ENCODE measurements at places on chromosomes 1 and 21.

GRCh38 chr1:232105561-232105960 lies 479.0 kb downstream of the DISC1 start:
- DNase-seq, result no peak

DNA sequence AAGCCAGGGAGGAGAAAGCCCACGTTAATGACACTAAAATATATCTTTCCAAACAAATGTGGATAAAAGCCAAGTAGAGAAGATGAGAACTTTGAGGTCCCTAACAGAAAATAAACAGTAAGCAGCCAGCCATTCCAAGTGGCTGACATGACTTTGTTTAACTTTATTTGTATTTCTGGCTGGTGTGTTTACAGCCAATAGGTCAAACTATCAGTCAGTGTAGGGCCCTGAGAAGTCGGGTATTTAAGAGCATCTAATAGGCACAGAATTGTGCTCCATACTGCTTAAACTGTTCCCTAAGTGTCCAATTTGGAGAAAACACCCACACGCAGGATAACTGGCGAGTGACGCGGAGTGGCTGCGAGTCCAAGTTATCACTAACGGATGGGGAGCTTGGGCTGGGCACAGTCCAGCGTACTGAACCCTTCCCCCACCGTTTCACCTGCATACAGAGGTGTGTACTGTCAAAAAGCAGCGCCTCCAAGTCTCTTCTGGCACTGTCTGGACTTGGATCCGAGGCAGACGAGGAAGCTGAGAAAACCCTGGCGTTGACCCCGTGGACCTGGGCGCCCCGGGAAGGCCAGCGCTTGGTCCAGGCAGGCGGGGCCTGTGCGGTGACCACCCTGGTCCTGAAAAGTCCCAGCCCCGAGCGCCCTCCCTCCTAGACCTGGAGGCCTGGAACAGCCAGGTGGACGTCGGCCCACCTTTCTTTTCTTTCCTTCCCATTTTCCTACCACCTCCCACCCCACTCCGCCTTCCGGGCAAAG lies 662 bp upstream of the LGALS8 start:
- DNase-seq, result no peak

DNA sequence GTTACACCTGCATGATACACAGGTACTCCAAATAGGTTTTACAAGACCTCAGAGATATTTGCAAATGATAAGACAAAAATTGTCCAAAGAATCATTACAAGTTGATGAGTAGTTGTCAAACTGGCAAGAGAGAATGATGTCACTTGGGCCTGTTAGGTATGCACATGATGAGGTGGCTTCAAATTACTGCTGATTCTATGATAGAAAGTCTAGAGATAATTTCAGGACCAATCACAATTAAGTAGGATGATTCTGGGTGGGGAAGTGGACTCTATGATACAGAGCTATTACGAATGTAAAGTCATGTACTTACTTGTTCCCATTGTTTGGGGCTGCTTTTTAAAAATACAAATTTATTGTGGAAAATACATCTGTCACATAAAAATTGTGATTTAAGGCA lies 5.2 kb upstream of the SPRR1B start:
- DNase-seq, result no peak

DNA sequence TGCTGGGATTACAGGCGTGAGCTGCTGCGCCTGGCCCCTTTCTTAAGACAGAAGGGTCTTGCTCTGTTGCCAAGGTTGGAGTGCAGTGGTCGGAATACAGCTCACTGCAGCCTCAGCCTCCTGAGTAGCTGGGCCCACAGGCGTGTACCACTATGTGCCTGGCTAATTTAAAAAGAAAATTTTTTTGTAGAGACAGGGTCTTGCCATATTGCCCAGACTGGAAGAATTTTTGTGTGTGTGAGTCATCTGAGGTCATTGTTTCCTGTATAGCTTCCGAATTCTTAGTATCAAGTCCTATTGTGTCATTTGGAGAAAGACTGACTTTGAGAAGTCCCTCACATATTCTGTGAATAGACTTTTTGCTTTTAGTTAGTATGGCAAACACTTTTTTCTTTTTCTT lies 4.7 kb downstream of the SZRD1 start:
- no peak for DNase-seq

- DNase-seq, result no peak
Measured at GRCh38 chr21:46208761-46209721, 19.5 kb downstream of the LSS start.

GRCh38 chr1:43367026-43367903 lies 546 bp downstream of the ELOVL1 start:
- no peak for DNase-seq

DNA sequence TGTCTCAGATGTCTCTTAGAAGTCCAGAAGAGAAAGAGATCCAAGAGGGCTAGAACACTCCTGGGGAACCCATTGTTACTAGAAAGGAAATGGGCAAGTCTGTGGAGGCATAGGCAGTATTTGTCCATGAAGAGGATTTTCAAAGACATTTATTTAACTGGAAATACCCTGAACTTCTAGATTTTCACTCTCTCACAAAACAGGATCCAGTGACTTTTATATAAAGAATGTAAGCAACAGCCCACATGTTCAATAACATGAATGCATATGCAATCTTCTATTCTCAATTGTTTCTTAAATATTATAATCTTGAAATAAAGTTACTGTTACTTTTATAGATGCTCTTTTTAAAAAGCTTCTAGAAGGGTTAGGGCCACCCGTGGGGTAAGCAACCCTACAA lies 53.4 kb downstream of the TBX15 start:
- DNase-seq, result no peak
